NCI-H2029 (cell line): ENCODE measurements at places on chromosomes 6 and 20.

GRCh38 chr6:112365952-112366351 is 18.8 kb downstream of the RFPL4B start:
- DNase-seq, result no peak

DNA sequence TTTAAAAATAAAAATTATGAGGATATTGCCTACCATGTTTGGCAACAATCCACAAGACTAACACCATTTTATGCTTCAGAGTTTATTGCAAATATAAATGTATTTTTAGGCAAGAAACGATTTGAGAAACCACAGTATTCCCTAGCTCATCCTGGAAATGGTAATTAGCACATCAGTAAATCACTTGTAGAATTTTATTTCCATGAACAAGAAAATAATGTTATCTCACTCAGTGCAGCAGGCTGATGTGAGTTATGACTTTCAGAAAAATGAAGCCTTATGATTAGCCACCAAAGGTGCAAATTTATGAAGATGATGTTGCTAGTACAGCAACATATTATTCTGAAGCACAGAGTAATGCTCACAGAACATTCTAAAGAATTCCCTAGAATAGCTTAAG is 127.7 kb upstream of the GJE1 start:
- no peak for DNase-seq

DNA sequence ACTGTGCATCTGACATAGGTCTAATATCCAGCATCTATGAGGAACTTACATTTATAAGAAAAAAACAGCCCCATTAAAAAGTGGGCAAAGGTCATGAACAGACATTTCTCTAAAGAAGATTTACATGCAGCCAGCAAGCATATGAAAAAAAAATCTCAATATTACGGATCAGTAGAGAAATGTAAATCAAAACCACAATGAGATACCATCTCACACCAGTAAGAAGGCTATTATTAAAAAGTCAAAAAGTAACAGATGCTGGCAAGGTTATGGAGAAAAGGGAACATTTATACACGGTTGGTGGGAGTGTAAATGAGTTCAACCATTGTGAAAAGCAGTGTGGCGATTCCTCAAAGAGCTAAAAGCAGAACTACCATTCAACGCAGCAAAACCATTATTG is 13.1 kb downstream of the METTL24 start:
- DNase-seq, result no peak

- DNase-seq, result no peak
Observed at GRCh38 chr20:44646641-44647274, 4.7 kb downstream of the ADA start.

DNA sequence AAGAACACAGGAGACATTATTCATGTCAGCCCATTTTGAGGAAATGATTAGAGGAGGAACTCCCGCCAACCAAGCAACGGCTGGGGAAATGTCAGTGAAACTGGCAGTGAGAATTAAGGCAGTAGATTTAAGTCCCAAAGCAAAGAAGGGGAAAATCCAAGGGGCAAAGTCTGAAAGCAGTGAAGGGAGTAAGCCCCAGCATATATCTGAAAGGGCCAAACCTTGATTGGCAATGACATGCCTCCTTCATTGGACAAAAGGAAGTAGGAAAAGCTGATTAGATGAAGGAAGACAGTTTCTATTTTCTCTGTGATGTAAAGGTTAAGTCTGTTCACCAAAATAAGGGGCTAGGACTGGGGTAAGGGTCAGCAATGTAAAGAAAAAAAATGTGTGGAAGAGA is 190.3 kb downstream of the RNF144B start:
- DNase-seq, result no peak

DNA sequence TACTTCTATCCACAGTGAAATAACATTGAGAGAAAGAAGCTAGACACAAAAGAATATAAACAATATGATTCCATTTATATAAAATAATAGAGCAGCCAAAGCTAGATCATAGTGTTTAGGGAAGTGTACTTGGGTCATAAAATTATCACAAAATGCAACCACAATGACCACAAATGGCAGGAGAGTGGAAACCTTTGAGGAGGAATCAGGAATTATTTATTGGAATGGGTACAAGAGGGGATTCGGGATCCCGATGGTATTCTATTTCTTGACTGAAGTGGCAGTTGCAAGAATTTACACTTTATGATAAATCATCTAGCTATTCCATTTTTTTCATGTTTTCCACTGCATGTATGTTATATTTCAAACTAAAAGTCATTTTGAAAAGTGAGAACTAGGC is 76.1 kb downstream of the IPCEF1 start:
- no peak for DNase-seq

- DNase-seq, result no peak
Observed at GRCh38 chr6:112310439-112311125, 36.5 kb upstream of the RFPL4B start.

- DNase-seq, result no peak
Observed at GRCh38 chr20:34634392-34634791, 42.5 kb downstream of the PIGU start.

- DNase-seq, result peak; percentile 99
Observed at GRCh38 chr6:80638213-80639055, 532.0 kb downstream of the BCKDHB start.

DNA sequence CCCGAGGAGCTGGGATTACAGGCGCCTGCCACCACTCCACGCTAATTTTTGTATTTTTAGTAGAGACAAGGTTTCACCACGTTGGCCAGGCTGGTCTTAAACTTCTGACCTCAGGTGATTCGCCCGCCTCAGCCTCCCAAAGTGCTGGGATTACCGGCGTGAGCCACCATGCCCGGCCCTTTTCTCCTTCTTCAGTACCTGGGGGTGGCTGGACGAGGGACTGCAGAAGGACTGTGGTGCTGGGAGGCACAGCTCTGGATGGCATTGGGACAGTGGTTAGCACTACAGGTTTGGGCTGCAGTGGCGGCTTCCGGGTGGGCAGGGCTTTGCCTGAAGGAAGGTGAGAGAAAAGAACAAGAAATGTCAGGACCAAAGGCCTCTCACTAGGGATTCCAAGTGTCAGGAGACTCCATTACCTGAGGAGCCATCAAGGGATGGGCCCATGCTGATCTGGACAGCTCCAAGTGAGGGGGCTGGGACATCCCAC is 7.4 kb downstream of the ATF6B start:
- no peak for DNase-seq

DNA sequence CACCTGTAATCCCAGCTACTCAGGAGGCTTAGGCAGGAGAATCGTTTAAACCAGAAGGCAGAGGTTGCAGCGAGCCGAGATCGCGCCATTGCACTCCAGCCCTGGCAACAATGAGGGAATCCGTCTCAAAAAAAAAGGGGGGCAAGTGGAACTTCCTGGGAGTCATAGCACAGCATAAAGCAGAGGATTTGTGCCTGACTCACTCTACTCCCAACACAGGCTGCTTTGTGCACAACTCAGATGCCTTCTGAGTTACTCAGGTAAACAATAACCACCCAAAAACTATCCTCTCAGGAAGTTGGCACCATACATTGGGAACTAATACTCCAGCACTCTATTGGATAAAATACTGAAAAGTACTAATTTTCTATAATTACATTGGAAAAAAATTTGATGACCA is 2.5 kb upstream of the TMEM244 start:
- DNase-seq, result no peak

DNA sequence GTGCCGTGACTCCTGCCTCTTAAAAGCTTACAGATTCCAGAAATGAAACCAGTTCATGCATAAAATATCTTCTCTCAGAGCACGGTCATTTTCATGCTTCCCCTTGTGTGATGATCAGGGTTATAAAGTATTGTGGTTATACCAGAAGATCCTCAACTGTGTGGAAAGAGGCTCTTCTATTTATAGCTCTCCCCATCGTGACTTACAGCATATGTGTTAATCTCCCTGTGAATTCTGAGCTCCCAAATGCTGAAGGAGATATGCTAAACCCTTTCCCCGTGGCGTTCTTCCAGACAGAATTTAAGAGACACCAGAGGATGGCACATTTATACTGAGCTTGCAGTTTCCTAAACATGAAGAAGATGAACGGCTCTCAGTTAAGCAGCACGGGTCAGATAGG is 158.8 kb downstream of the CDH26 start:
- DNase-seq, result no peak

- no peak for DNase-seq
Observed at GRCh38 chr6:153162646-153163045, 31.6 kb upstream of the RGS17 start.

- no peak for DNase-seq
Observed at GRCh38 chr6:122098201-122098678, 301.2 kb upstream of the HSF2 start.

GRCh38 chr6:141361559-141361958 is 771.2 kb upstream of the GJE1 start:
- no peak for DNase-seq

DNA sequence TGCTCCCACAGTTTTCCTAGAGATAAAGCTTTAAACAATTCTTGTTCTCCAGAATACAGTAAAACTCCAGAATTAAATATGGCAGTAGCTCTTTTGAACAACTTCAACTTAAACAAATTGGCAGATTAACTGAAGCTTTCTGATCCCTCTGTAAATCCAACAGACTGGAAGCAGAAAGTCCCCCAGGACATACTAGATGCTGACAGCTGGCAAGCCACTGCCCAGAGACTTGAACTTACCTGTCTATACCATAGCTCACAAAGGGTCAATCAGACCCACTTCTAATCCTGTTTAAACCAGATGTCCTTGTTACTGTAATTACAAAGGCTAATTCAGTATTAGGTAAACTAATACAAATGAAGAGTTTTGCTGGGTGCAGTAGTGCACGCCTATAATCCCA is 12.3 kb downstream of the GPLD1 start:
- no peak for DNase-seq

DNA sequence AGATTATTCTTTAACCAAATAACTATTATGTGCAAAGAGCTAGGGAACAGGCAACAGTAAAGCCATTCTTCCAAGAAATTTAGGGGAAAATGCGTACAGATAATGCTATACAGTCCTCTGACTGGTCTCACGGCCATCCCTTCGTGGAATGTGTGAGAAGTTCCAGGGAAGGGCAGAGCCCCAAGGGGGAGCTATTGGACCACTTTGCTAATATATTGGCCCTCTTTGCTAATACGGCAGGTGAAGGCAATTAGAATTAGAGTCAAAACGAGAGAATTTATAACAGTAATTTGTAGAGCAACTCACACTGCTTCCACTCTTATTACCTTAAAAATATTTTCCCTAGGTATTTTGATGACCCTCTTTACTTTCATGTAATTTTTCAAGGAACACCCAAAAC is 140.4 kb downstream of the IMPG1 start:
- DNase-seq, result no peak

- peak; percentile 9 for DNase-seq
Observed at GRCh38 chr6:32974016-32974333, 5.6 kb downstream of the BRD2 start.

DNA sequence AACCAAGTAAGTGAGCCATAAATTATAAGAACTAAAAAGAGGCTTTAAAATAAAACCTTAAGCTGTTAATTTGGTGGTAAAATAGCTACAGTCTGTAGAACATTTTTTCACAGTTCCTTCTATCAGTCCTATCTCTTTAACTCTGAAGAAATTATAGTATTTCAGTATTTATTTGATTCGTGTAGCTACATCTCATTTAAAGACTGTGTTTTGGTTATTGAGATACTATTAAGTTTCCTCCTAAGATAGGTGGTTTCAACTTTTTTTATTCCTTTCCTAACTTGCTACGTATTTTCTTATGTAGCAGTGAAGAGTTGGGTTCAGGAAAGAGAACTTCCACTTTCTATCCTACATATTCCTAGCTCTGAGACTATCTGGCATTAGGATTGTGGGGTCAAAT is 97.2 kb downstream of the CD2AP start:
- DNase-seq, result no peak

DNA sequence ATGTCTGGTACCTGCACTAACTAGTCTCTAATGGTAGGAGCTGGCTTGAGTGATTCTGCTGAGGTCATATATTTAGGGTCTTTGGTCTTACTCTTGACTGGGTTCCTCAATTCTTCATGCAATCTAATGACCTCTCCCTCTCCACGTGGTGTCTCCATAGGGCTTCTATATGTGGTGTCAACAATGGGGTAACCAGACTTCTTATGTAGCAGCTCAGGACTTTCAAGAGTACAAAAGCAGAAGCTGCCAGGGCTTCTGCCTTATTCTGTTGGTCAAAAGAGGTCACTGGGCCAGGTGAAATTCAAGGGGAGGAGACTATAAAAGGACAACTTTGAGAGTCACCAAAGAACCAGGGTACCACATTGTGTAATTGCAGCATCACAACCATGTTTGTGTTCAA is 54.3 kb downstream of the NUS1 start:
- DNase-seq, result no peak

DNA sequence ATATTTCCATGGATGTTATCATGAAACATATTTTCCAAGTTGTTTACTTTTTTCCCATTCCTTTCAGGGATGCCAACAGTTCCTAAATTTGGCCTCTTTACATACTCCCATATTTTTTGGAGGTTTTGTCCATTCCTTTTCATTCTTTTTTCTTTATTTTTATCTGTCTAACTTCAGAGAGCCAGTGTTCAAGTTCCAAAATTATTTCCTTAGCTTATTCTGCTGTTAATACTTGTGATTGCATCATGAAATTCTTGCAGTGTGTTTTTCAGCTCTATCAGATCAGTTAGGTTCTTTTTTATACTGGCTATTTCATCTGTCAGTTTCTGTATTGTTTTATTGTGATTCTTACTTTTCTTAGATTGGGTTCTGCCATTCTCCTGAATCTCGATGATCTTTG is 89.9 kb upstream of the TCF21 start:
- DNase-seq, result no peak

GRCh38 chr6:95093154-95093553 is 484.2 kb upstream of the MANEA start:
- DNase-seq, result no peak

DNA sequence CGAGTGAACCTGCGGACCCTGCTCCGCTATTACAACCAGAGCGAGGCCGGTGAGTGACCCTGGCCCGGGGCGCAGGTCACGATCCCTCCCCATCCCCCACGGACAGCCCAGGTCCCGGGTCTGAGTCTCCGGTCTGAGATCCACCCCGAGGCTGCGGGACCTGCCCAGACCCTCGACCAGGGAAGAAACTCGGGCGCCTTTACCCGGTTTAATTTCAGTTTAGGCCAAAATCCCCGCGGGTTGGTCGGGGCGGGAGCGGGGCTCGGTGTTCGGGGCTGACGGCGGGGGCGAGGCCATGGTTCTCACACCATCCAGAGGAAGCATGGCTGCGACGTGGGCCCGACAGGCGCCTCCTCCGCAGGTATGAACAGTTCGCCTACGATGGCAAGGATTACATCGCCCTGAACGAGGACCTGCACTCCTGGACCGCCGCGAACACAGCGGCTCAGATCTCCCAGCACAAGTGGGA is 46.9 kb upstream of the TRIM26 start:
- DNase-seq, result no peak

GRCh38 chr20:53580376-53581111 is 13.1 kb downstream of the ZNF217 start:
- no peak for DNase-seq
